ENCODE measurements at places on chromosomes 7 and 10.

GRCh38 chr7:39659356-39660013, 36.1 kb downstream of the RALA start:
- no peak for DNase-seq

GRCh38 chr10:6239213-6239991, 36.7 kb downstream of the PFKFB3 start:
- DNase-seq: peak; percentile 27

GRCh38 chr7:24757353-24758275, at the start of gene GSDME:
Gene GSDME (minus strand): TSS chr7:24757464. CDS start chr7:24749774, 7,690 bp downstream.
- DNase-seq: no peak

GRCh38 chr7:43850348-43851116, 18.8 kb downstream of the MRPS24 start:
- no peak for DNase-seq

DNA sequence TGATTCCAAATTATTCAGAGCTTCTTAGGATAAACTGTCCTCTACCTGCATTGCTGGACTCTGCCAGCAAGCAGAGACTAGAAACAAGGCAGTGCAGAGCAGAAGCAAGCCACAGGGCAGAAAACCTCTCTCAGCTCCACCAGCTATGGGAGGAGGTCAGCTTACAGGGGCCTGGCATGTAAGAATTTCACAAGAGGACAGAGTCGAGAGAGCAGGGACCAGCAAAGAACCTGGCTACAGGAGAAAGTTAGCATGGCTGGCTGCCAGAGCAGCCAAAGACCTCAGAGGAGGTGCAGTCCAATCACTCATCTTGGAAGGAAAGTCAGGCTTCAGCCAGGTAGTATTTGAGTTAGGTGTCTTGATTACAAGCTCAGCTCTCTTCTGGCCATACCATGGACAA, 62.9 kb downstream of the ENO4 start:
- DNase-seq: no peak
